ENCODE measurements at places on chromosomes 5 and 9. TPM values are rescaled to one million over a fixed set of nuclear protein-coding genes. Genes with fewer than 3 reads are reported as not detected.

Gene LCN15
- polyA plus RNA-seq: not detected

Gene OR1J2
- polyA plus RNA-seq: not detected

Gene CDH6
- polyA plus RNA-seq: not detected

Gene KIF12
- 0.99 TPM for polyA plus RNA-seq

Gene RFESD
- polyA plus RNA-seq: 2.0 TPM

Gene TEK
- polyA plus RNA-seq: 0.02 TPM

Gene C5
- 0.77 TPM for polyA plus RNA-seq

Gene PCDHA2
- polyA plus RNA-seq: not detected

Gene RIGI
- polyA plus RNA-seq: 3.4 TPM

Gene MELK
- 37.2 TPM for polyA plus RNA-seq

Gene SYK
- polyA plus RNA-seq: 4.1 TPM

Gene CDH9
- not detected for polyA plus RNA-seq

Gene KCNN2
- polyA plus RNA-seq: not detected

Gene KIF4B
- 0.01 TPM for polyA plus RNA-seq

Gene MROH2B
- not detected for polyA plus RNA-seq

Data from mammary epithelial cell (primary cell).